ENCODE measurements at places on chromosomes 2 and 18. TPM values are rescaled to one million over a fixed set of nuclear protein-coding genes. Genes with fewer than 3 reads are reported as not detected.

Gene PCARE
- total RNA-seq, result not detected

Gene HOXD8
- 6.3 TPM for total RNA-seq

Gene CNRIP1
- 42.2 TPM for total RNA-seq

Gene ANO7
- total RNA-seq, result 0.22 TPM

Gene PPIG
- 23.3 TPM for total RNA-seq

Gene ITGB6
- total RNA-seq, result not detected

Gene PKP4
- 20.6 TPM for total RNA-seq

Gene MAL
- not detected for total RNA-seq

Gene RSAD2
- total RNA-seq, result 0.43 TPM

Gene ONECUT2
- total RNA-seq, result under 0.01 TPM

Gene ADRA2B
- not detected for total RNA-seq

Gene FN1
- total RNA-seq, result 4,928 TPM

Gene PTPN18
- total RNA-seq, result 19.3 TPM

Gene TNFRSF11A
- 0.43 TPM for total RNA-seq

Gene GPC1
- total RNA-seq, result 51.9 TPM

Gene TEX44
- total RNA-seq, result not detected

Gene REG3A
- not detected for total RNA-seq

Gene KLHL30
- total RNA-seq, result 1.1 TPM

Gene ATP6V1B1
- 1.9 TPM for total RNA-seq

Gene ACTG2
- 61.7 TPM for total RNA-seq

Gene IL1B
- 183 TPM for total RNA-seq

Gene C2orf78
- not detected for total RNA-seq

Gene CCDC148
- 0.86 TPM for total RNA-seq

Gene HIBCH
- total RNA-seq, result 5.3 TPM

Gene MLPH
- total RNA-seq, result 32.2 TPM

Measured in placental pericyte (primary cell).